ENCODE measurements at places on chromosomes 4 and X.

DNA sequence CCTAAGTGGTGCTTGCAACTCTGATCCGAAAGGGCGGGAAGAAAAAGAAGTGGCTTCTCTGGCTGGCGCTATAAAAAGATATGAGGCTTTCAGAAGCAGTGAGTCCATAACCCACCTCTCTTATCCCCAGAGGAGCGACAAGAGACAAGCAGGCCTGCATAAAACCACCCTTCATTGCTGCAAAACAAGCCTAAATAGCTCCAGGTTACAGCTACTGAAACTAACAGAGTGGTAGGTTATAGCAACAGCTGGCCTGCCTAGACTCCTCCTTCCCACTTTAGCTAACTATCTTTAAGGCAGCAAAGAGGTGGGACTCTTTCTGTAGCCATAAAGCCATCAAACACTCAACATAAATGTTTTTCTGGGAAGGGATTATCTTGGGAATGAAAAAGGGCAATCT is 245.0 kb upstream of the GPR101 start:
- DNase-seq, result no peak

GRCh38 chrX:9249051-9249846 is 215.3 kb upstream of the FAM9B start:
- no peak for DNase-seq

GRCh38 chrX:17986440-17986839 is 125.3 kb upstream of the RAI2 start:
- DNase-seq, result no peak

- DNase-seq, result no peak
Measured at GRCh38 chr4:148740701-148741100, 298.5 kb upstream of the NR3C2 start.

DNA sequence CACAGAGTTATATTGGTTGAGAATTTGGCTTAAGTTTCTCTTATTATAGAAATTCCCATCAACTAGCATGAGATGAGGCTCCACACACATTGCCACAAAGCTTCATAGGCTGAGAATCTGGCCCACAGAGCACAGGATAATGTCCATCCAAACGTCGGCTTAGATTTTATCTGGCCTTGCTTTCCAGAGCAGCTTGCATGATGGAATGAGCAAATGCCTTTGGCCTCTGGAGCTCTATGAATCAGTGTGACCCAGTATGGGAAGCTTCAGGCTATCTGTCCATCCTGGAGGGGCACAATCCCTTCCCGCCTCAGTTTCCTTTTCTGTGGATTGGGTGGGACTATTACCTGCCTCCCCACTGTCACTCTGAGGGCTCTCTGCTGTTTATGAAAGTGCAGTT is 131.5 kb upstream of the NDP start:
- no peak for DNase-seq

DNA sequence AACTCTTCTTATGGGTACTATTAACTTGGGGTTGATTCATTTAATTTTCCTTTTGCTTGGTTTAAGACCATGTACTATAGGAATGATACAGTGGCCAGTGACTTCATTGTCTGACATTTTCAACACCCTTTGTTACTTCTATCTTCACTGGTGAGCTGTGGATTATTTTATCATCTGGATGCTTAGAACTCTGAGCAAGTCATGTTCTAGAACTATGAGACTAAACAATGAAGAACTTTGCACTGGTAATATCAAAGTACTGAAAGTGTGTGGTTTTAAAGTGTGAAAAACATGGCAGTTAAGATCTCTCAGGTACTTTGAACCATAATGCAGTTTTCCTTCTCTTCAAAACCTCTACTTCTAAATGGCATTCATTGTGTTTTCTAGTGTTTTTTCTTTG is 47.8 kb downstream of the MAP7D3 start:
- no peak for DNase-seq

DNA sequence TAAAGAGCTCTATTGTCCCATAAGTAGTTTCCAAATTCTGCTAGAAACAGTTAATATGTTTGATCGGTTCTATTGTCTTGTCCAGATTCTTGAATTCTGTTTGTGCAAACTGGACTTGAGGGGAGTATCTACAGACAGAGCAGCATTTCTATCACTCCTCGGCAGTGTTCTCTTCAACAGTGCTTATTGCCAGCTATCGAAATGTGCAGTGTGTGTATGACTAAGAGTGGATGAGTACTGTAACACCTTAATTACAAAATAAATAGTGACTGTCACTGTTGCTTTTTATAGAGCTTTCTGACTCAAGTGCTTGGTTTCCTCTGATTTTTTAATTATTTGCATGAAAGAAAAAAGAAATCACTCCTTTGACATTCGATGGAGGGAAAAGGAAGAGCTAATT is 274.6 kb downstream of the RPA4 start:
- DNase-seq, result no peak

DNA sequence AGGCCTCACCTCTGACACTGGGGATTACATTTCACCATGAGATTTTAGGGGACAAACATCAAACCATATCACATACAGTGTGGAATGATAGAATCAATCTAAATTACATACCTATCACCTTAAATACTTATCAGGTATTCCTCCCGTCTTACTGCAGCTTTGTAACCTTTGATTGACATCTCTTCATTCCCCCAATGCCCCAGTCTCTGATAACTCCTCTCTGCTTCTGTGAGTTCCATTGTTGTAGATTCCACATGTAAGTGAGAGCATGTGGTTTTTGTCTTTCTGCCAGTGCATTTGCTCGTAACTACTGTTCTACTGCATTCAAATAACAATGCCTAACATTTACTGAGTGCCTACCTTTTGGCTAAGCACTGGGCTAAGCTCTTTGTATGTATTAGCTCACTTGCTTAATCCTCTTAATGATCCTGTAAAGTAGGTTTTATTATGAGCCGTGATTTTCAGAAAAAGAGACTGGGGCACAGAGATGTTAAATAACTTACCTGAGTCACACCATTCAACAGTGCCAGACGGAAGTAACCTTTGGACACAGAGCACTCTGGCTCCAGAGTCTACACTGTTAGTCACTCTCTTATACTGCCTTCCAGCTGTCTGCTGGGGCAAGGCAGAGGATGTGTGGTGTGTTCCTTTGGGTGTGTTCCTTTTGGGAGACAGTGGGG is 63.7 kb upstream of the ESX1 start:
- no peak for DNase-seq

DNA sequence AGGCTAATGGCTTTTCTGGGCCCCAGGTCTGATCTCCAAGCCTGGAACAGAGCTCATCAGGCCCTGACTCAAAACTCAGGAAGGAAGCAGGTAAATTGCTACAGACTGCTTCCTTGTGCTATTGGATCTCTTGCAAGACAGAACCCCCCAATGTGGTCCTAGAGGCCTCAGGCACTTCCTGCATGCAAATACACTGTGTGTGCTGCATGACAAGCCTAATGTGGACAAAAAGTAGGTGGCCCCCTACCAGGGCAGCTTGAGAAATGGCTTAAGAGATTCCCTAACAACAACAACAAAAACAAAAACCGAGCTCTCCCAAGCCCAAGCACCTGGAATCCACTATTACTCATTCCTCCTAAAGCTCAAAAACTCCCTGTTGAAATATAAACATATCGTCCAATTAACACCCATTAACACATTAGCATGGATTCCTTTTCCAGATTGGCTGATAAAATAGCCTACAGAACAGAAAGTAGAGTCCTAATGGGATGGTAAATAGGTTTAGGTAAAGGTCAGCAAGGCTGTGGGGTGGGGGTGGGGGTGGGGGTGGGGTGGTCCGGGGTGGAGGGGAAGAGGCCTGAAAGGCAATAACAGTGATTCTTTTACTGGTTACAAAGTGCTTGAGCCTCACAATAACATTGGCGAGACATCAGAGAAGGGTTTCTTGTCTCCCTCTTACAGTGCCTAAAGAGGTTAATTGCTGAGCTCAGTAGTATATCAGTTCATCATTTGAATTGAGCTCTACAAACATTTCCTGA is 24.1 kb upstream of the FGF16 start:
- DNase-seq, result no peak

GRCh38 chr4:112284166-112284565 is 1.5 kb downstream of the TIFA start:
- no peak for DNase-seq

- no peak for DNase-seq
Measured at GRCh38 chr4:90186229-90186628, 59.0 kb downstream of the CCSER1 start.

DNA sequence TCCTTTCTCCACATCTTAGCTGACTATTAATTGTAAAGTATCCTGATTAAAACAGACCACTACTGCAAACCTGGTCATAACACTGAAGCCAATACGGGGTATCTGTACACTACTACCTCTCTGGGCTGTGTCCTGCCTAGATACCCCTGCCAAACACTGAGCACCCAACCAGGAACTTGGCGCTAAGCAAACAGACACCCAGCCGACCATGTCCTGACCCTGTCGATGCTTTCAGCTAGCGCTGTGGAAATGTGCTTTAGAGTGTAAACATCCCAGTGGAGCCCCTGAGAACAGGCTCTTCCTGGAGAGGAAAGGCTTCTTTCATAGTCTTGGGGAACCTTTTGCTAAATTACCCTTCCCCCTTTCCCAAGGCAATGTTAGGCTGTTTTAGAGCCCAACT is 52.9 kb downstream of the CCNG2 start:
- DNase-seq, result no peak

GRCh38 chrX:53440101-53440500 is 5.9 kb upstream of the HSD17B10 start:
- DNase-seq, result no peak

DNA sequence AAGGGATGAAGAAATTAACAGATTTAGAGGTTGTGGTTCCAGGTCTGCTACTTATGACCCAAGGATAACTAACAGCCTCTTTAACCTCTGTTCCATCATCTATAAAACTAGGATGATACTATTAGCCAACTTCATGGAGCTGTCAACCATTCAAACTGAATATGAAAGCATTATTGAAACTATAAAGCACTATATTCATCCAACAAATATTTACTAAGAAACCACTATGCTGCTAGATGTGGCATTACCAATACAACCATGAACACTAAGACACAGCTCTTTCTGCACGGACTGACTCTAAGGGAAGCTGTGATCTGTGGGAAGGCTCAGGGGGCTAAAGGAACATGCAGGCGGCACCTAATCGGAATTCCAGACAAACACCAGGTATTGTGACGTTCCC is 66.0 kb downstream of the APBB2 start:
- no peak for DNase-seq

DNA sequence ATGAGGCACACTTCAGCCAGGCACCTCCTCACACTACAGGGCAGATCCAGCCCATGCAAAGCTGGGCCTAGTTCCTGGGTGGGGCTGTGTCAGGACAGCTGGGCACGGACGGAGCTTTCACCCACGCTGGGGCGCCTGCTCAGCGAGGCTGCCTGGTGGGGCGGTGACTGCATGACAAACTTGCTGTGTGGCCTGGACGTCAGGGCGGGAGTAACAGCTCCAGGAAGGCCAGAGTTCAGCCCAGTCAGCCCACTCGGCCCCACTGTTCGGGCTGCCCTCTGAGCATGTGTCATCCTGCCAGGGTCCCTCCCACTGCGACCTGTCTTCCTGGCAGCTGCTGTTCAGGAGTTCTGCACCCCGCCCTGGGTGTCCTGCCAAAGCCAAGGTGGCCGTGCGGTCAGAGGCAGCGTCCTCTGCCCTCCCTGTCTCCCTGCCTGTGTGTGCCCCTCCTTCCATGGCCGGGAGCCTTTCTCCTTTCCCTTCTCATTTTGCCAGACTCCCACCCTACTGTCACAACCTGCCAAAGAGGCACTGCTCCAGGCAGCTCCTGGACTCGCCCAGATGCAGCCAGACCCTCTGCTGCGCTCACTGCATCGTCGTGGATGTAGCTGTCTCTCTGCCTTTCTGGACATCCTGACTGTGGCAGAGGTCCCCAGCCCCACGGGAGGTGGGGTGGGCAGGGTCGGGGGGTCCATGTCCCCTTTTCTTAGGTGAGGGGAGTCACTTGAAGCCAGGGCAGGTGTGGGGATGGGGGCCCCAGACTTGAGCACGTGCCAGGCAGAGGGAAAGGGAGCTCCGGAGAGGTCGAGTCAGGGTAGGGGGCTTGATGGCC is 33.0 kb upstream of the KIAA0232 start:
- no peak for DNase-seq

DNA sequence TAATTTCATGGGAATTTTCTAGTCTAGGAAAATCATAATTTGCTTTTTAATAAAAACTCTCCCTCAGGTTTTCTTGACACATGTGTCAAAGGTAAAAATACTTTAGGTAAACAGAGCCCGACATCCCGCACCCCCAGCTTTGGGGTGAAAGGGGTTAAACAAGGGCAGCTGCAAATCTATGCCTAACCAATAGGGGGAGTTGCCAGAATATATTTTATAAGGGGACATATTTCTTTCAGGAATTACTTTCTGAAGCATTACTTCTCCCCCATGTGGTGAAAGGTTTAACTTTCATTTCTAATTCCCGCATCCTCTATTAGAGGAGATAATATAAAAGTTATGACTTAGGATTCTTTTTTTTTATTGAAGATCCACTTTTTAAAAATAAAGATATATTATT is 53.9 kb upstream of the HEPH start:
- DNase-seq, result peak; percentile 8

All from stimulated activated CD4-positive, alpha-beta T cell treated with anti-CD3 and anti-CD28 coated beads, Interleukin-4, amount 100 ng/mL, for 24 hours (primary cell).